ENCODE measurements at places on chromosomes 12 and 14. TPM values are rescaled to one million over a fixed set of nuclear protein-coding genes. Genes with fewer than 3 reads are reported as not detected.

DNA sequence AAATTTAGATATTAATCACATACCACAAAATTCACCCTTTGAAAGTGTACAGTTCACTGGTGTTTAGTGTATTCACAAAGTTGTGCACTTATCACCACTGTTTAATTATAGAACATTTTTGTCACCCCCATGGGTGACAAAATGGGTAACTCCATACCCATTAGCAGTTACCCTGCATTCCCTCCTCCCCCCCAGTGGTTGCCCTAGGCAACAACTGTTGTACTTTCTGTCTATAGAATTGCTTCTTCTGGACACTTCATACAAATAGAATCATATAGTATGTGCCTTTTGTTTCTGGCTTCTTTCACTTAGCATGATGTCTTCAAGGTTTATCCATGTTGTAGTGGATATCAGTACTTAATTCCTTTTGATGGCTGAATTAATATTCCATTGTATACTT is 52.7 kb downstream of the FBXO34 start:
- peaks cover 36% of the 10 kb centered on the region for H3K4me1 ChIP-seq
- H3K4me3 ChIP-seq = no peak overlapping the region
- no peaks in the 10 kb centered on the region for H3K27me3 ChIP-seq
- DNase-seq = no peak

DNA sequence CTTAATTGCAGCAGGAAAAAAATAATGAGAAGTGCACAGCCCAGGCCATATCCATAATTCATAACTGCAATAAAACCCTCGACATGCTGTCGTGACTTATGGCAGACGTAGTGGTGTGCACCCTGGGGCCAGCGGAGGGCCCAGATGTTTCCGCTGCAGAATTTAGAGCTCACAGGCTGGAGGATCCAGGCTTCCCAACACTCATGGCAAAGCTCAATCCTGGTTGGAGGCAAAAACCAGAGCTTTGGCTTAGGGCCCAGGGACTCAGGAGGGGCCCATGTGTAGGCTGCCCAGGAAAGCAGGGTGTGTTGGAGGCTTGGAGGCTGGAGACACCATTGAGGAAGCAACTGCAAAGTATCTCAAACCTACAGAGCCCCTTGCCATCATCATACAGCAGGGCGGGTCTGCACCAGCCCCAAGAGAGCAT is 68.7 kb downstream of the SERPINA3 start:
- no peak overlapping the region for H3K4me3 ChIP-seq
- H3K27ac ChIP-seq = no peak overlapping the region
- no peaks in the 10 kb centered on the region for H3K36me3 ChIP-seq
- no peak for DNase-seq

DNA sequence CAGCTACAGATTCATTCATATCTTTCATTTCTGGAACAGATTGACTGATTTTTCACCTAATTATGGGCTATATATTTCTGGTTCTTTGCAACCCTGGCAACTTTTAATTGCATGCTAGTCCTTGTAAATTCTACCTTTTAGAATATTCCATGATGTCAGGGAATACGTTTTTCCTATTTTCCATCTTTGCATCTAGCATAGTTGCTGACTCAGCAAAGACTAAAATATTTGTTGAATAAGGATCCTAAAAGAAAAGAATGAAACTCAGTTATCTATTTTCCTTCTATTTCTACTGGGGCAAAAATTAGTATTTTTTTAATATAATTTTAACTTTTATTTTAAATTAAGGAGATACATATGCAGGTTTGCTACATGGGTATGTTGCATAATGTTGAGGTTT is 438.3 kb downstream of the GXYLT1 start:
- no peaks in the 10 kb centered on the region for H3K36me3 ChIP-seq
- H3K4me1 ChIP-seq = no peaks in the 10 kb centered on the region
- no peak overlapping the region for H3K27ac ChIP-seq

DNA sequence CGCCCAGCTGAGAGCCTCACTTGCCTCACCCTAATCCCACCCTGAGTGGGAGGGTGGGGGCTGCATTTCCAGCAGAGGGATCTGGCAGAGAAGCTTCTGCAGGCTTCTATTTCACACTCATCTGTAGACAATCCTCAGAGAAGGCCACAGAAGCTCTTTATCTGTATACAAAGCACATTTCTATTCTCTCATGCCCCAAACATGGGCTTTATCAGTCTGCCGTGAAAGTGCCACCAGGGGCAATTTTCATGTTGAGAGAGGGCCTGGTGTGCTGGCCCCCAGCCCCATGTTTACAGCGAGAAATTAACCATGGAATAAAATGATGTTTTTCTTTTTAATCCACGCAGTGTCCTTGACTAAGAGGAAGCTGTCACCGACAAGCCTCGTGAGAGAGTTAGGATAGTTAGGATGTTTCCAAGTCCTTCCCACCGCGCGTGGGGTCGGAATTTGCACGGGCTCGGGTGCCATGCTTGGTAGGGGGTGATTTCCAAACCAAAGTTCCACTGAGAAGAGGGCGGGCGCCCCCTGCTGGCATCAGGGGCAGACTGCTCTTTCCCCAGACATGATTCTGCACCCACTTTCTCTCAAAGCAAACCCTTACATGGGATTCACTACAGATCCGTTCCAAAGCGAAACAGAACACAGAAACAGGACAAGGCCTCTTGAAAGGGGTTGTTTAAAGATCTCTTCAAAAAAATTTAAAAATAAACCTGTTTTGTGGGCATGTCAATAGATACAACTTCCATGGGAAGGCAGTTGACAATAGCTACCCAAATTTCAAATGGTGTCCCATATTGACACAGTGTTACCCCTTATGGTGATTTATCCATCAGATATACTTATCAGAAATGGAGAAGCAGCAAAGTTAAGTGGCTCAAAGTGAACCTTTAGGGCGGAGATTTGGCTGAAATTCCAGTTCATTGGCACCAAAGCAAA is 19.4 kb downstream of the BDKRB1 start:
- peak; percentile 78 for DNase-seq
- no peak overlapping the region for H3K4me3 ChIP-seq
- no peaks in the 10 kb centered on the region for H3K4me1 ChIP-seq
- no peak overlapping the region for H3K27ac ChIP-seq
- H3K36me3 ChIP-seq = peaks cover 5% of the 10 kb centered on the region

Gene DNAJC22
- total RNA-seq = 0.10 TPM

Gene RNASE7
- total RNA-seq = not detected

Gene MYL2
- total RNA-seq = not detected
